ENCODE measurements at places on chromosomes 5 and 9.

DNA sequence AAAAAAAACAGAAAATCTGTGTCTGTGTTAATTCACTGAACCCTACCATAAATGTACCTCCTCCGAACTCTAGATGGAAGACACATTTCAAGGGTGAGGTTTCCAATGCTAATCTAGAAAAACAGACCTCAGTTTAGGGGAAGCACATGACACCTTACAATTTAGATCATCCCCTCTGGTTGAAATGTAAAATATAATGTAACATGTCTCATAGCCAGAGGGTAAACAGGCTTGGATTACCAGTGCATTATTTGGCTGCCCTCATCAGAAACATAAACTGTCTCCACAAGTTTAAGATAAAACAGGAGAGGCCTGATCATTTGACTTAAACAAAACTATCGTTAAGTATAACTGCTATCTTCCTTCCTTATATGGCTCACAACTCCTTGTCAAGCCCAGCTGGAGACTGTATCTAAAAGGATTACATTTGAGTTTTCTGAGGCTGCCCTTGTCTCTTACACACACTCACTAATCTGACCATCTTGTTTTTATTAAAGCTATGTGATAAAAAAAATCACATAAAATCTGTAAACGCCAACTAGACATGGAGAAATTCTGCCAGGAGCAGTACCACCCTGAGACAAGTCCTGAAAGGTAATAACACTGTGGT lies 105.7 kb downstream of the LURAP1L start:
- no peak for DNase-seq

DNA sequence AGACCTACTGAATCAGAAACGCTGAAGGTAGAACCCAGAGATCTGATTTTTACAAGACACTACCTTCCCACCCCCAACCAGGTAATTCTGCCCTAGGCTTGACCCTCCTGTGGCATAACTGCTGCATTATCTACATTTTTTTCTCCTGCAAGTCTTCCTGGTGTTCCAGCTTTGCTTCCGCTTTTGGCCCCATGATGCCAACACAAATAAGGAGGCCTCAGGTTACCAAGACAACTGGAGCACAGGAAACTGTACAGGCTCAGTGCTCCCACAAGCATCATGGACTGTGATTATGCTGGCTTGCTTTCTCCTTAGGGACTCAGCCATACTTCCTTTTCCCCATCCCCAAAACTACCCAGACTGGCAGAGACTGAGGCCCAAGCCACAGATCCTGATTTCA lies 6.6 kb upstream of the MSMP start:
- DNase-seq, result no peak

DNA sequence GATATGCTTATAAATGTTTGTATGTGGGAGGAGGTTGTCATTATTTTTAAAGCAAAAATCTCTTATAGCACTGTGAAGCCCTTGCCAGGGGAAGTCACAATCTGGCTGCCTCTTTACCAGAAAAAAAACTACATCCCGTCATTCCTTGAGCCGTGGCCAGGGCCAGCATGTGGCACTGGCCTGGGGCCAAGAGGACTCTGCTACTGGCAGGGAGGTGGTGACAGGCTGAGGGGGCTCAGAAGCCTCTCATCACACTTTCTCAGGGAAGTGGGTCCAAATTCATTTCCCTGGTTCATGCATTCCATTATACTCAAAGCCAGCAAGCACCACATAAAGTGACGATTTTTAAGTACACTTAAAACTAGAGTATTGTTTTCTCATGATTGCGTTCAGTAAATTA lies 457.3 kb downstream of the ZNF608 start:
- no peak for DNase-seq

DNA sequence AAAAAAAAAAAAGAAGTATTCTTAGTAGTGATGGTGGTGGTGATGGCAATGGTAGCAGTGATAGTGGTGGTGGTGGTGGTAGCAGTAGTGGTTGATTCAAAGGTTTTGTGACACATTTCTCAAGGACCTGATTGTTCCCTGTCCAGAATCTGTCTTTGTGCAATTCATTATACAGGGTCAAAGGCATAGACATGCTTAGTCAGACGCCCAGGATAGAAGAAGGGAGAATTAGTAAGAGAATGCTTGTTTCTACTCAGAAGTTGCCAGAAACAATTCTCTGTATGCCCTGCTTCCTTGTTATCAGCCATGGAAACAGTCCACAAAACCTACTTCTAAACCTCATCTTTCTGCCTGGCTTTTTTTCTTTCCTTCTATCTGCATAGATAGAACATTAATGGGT lies 89.4 kb downstream of the SLC44A1 start:
- DNase-seq, result no peak

DNA sequence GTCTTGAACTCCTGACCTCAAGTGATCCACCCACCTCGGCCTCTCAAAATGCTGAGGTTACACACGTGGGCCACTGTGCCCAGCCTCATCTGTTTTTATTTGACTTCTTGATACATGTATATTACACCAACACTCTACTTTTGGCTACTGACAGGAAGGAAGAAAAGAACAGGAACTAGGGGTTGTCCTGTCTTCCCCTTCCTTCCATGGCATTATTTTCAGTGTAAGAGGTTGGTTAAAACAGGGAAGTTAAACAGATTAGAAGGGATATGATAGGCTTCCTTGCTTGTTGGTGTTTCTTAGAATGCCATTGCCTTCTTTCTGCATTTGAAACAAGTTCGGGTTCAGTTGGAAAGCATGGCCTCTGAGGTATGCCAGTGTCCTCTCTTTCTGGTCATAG lies 312.8 kb downstream of the NDUFS4 start:
- no peak for DNase-seq

GRCh38 chr5:35136386-35136785 lies 88.6 kb upstream of the AGXT2 start:
- no peak for DNase-seq

GRCh38 chr9:19470981-19471650 lies 62.3 kb downstream of the ACER2 start:
- DNase-seq, result no peak

DNA sequence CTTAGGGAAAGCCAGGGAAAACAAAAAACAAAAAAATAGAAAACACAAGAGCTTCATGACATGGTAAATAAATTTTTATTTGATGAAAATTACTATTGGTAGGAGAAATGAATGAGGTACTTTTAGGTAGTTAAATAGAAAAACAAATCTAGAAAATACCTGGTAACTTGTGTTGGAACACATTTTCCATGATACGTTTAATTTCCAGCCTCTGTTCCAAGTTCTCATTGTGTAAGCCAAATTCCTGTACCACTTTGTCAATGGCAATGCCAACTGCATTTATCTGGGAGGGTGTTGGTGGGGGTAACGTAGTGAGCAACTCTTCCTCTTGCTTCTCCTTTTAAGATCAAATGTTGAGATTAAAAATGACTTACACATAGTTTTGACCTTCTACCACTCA lies 9.4 kb downstream of the TUT7 start:
- DNase-seq, result no peak

DNA sequence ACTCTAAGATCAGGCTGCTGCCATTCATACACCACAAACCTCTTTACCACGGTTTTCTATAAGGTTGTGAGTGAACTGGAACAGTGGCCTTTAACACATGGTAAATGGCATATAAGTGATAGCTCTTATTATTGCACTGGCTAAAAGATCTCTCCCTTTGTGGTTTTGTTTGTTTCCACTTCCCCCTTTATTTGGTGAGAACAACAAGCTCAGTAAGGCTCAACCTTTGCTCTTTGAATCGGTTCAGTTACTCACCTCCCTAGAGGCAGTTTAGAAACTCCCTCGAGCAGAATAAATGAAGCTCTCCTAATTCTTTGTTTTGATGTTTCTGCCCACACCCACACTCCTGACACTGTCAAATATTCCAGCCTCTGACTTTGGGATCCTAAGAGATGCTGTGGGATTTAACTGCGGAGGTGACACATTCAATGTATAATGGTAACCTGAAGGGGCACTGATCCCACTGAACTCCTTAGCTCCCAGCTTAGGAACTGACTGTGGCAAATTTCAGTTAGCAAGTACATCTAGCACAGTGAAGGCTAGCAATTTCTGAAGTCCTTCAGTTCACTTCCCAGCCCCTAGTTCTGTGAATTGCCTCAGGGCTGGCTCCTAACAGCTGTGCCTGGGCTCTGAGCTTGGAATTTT lies 22.5 kb upstream of the RAD23B start:
- DNase-seq, result no peak

DNA sequence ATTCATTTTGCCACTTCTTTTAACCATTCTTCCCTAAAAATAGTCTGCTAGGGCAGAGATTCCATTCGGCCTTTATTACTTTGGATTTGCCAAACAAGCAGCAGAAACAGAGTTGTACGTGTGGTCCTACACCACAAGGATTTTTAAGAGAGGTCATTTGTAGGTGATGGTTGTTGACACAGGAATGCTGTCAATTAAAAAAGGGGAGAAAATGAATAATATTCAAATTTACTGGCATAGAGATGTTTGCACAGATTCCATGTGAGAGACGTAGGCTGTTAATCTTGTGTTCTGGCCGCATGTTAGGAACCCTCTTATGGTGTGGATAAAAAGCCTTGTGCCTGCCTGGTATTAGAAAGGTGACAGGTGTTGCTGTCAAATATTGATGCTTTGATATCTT lies 34.9 kb downstream of the TRIO start:
- no peak for DNase-seq

DNA sequence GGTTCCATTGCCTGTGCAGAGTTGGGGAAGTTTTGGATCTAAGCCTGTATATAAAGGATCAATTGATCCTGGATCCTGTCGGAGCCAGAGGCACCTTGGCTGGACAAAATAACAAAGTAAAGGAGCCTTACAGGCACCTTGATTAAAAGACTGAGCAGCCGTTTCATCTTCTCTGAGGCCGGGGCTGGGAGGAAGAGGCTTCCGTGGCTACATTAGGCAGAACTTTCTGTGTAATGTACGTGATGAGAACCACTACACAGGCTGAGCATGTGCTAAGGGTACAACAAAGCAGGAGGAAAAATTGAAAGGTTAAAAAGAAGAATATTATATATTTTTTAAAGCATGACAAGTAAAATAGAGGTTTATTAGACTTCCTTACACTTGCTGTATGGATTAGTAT lies 37.0 kb downstream of the IL31RA start:
- DNase-seq, result no peak

DNA sequence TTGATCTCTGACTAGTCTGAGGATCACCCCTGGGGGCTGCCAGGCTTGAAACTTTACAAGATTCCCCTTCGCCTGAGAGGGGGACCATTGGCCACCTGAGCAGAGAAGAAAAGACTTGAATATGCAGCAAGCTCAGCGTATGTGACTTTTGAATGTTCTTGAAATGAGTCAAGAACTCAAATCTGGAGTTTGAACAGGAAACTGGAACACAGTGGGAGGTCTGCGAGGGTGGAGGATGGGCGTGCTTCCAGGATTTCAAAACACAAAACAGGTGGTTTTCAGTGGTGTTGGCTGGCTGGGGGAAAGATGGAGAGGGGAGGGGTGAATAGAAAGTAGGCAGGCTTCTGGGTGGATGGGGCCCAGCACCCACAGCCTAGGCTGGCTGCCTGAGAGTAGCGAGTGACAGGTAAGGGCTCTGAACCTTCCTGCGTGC lies 40.6 kb downstream of the TMEM174 start:
- no peak for DNase-seq

- DNase-seq, result no peak
These were observed 15.2 kb upstream of the AFAP1L1 start for GRCh38 chr5:149256451-149256850.

GRCh38 chr9:134066913-134067851 lies 644 bp downstream of the BRD3 start:
- DNase-seq, result no peak

DNA sequence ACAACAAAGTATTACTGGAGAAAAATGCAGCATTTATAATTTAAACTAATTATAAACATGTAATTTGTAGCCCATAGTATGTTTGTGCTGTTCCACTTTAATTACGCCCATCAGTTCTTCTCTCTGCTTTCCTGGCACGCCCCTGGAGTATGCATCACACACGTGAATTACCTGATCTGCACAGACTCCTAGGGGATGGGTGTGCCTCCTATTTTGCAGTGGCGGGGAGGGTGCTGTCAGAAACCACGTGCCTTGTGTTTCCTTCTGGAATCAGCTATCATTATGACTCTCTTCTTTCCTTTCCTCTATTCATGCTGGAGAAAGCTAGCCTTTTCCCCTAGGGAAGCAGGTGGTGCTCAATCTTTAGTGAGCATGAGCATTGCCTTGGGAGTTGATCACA lies 43.3 kb downstream of the RPS23 start:
- no peak for DNase-seq

GRCh38 chr9:14342736-14343135 lies 28.8 kb upstream of the NFIB start:
- DNase-seq, result no peak

DNA sequence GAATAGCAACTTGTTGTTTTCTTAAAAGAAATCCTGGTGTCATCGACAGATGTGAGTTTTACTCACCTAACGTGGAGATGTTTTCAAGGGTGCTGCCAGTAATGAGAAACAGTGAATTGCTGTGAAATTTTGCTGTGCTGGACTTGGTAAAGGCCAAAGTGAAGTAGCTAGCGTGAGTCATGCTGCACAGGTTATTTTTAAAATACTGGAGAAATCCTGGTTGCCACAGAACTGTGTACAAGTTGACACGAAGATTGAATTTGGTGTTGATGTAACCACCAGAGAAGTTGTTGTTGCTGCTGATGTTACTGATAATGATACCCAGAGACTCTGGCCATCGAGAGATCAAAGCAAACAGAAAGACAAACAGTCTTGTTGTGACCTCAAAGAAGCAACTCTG lies 187.9 kb upstream of the NFIL3 start:
- no peak for DNase-seq

DNA sequence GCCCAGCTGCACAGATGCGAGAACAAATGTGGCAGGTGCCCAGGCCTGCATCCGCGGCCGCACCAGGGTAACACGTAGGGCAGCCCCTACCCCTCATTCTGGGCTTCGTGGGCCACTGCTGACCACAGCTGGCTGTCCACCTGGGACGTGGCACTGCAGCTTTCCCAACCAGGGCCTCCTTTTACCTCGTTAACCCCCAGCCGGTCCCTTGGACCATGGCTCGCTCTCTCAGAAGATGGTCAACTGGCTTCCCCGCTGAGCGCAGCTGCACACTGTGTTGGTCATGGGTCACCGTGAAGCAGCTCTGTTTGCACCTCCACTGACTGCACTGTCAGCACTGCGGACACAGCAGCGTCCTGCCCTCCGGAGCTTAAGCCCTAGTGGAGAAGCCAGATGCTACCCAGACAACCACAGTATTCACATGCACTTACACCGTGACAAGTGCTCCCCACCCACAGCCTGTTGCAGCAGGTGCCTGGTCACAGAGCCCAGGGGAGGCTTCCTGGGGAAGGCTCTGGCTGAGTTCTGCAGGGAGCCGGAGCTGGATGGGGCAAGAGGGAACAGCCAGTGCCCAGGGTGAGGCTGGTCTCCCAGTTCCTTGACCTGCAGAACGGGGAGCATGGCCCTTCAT lies 10.5 kb upstream of the PLEKHG4B start:
- DNase-seq, result no peak

GRCh38 chr9:77251050-77251449 lies 73.7 kb downstream of the VPS13A start:
- no peak for DNase-seq

DNA sequence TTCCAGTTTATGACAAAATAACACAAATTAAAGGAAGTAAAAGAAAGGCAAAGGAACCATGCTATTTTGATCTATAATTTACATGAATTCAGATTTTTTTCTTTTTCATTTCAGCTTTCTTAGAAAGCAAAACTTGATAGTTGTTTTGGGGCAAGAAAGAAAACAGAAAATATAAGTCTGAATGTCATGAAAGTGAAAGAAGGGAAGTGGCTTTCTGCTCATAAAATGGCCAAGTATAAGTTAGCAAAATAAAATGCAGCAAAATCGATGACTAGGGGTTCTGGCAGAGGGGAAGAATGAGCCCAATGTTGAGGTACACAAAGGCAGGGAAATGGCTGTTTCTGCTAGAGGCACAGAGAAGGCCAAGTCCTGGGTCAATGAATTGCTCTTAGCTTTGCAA lies 3.0 kb upstream of the IFNW1 start:
- no peak for DNase-seq

- DNase-seq, result no peak
These were observed 68.8 kb upstream of the ABL1 start for GRCh38 chr9:130766021-130766926.
